Esophagus muscularis mucosa (tissue), 4 donors: ENCODE measurements at places on chromosomes 4 and X. TPM values are rescaled to one million over a fixed set of nuclear protein-coding genes. Genes with fewer than 3 reads are reported as not detected.

The DMP1 gene
- not detected for total RNA-seq

The PPARGC1A gene
- 19.7 TPM for total RNA-seq

The SGMS2 gene
- 293 TPM for total RNA-seq

The EDA gene
- total RNA-seq = 7.3 TPM

The AVPR2 gene
- 1.5 TPM for total RNA-seq

DNA sequence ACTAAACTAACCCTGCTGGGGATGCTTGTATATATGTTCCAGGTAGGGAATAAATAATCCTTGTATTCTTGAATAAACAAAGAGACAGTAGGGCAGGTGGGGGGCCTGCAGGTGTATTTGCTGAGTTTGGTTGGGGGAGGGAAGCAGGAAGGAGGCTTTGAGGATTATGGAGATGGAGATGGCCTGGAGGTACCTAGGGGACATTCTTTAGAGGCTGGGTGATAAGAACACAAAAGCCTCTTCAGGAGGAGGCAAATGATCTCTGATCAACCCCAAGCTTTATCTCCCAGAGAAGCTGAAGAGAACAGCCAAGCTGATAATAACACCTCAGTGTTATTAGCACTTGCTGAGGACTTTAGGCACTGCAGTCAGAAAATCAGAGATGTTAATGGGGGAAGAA is 187.7 kb downstream of the MGST2 start:
- H3K27ac ChIP-seq = no peak overlapping the region
- H3K4me1 ChIP-seq = peaks cover 12% of the 10 kb centered on the region
- H3K27me3 ChIP-seq = no peaks in the 10 kb centered on the region
- no peak for DNase-seq

DNA sequence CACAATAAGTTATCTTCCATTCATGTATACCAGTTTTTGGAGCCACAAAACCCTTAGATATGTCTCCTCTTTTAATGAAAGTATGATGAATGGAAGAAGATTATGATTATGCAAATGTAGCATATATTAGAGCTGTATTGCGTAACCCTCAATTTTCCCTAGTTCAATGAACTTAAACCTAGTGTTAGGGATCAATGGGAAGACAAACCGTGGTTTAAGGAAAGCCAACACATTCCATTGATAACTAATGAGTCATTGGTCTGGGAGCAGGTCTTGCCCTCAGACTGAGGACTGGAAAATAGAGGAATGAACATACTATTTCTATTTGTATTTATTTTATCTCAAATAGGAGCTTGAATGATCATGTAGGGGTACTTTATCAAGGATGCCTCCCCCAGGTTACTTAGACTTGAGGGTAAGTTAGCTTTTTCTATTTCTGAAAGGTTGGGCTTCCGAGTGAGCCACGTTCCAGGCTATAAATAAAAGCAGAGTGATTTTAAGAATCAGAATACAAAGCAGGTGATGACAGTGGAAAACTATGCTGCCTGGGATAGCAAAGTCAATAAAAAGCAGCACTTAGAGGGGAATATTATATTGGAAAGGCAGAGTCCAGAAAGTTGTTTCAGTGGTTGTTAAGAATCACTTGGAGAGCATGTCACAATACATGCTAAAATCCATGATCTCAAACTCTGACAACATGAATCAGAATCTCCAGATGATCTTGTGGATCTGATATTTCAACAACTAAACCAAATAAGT is 356.0 kb downstream of the ADAM29 start:
- no peak overlapping the region for H3K4me3 ChIP-seq
- no peaks in the 10 kb centered on the region for H3K27me3 ChIP-seq
- DNase-seq = no peak

DNA sequence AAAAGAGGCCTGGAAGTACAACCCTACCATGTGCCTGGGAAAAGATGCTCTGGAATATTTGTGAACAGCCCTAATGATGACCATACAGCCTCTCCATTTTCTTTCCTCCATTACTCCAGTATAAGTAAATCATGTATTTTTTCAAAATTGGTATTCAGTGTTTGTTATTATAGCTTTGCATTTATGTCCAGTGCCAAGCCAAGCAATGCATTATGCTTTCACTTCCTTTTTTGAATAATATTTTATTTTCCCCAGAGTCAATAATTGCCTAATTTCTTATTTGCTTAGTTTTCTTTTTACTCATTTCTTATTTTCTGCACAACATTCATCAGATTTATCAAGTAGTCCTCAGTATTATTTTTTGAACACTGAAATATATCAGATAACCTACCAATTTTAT is 49.3 kb upstream of the EOLA2 start:
- no peaks in the 10 kb centered on the region for H3K27me3 ChIP-seq
- H3K27ac ChIP-seq = no peak overlapping the region
- H3K4me1 ChIP-seq = peaks cover 2% of the 10 kb centered on the region
- no peaks in the 10 kb centered on the region for H3K36me3 ChIP-seq

DNA sequence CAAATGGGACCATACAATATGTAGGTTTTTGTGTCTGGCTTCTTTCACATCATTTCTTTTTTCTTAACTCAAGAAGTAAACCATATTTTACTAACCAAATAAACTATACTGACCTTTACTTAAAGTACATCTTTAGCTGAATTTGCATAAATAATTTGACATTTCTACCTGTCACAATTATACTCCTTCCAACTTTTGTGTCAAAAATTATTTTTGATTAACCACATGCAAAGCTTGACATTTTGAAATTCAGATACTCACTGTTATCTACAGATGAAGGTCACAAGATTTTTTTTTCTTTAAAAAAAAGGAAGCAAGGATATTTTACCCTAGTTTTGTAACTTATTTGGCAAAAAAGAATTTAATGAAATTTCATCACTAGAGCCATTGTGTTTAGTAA is 12.0 kb upstream of the RAB9A start:
- H3K27me3 ChIP-seq = no peaks in the 10 kb centered on the region
- no peaks in the 10 kb centered on the region for H3K4me1 ChIP-seq
- H3K36me3 ChIP-seq = no peaks in the 10 kb centered on the region
- DNase-seq = no peak
- no peak overlapping the region for H3K4me3 ChIP-seq
- no peak overlapping the region for H3K27ac ChIP-seq

DNA sequence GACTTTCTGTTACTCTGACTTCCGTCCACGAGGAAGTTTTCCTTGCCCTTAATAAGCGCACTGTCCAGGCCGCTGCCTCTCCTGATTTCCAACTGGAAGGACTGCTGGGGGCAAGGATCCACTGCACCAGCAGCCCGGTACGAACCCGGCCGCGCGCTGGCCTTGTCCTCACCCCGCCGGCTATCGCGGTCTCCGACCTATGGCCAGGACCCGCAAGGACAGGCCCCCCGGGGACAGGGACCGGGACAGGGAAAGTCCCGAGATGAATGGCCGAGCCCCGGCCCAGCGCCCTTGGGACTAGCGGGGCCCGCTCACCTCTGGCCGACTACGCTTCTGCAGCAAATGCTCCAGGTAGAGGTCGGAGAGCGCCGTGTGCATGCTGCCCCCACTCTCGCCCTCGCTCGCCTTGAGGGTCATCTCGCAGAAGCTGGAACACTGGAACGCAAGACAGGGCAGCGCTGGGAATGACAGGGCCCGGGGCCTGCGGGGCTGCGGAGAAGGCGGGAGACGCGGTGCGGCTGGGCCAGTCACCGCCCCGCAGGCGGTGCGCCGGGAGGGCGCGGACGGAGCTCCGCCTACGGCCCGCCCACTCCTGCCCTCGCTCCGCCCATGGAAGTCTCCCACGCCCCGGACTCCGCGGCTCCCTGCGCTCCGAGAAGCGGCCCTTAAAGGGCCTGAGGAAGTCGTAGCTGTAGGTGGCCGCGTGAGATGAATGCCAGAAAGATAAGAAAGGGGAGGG is at the start of gene MPP1:
Gene MPP1 (minus strand): TSS at position 529 of the 739 bp plus-strand sequence. CDS start 112 bp downstream, at position 417.
- H3K27me3 ChIP-seq = no peaks in the 10 kb centered on the region
- no peaks in the 10 kb centered on the region for H3K36me3 ChIP-seq
- peak within 1 kb of the TSS; percentile 70 for H3K4me3 ChIP-seq
- H3K27ac ChIP-seq = peak within 1 kb of the TSS; percentile 84
- peaks cover 29% of the 10 kb centered on the region for H3K4me1 ChIP-seq
- DNase-seq = no peak

GRCh38 chr4:121190389-121190788 is 26.3 kb upstream of the TNIP3 start:
- H3K4me1 ChIP-seq = no peaks in the 10 kb centered on the region
- H3K4me3 ChIP-seq = no peak overlapping the region
- no peaks in the 10 kb centered on the region for H3K27me3 ChIP-seq
- H3K36me3 ChIP-seq = no peaks in the 10 kb centered on the region
- no peak for DNase-seq

- DNase-seq = no peak
- no peaks in the 10 kb centered on the region for H3K27me3 ChIP-seq
- peaks cover 8% of the 10 kb centered on the region for H3K4me1 ChIP-seq
Measured at GRCh38 chr4:149264093-149264733, 551.4 kb downstream of the IQCM start.

- H3K27me3 ChIP-seq = no peaks in the 10 kb centered on the region
- peak overlapping the region; percentile 76 for H3K4me3 ChIP-seq
- H3K27ac ChIP-seq = peak overlapping the region; percentile 97
- H3K36me3 ChIP-seq = peaks cover 29% of the 10 kb centered on the region
- peaks cover 32% of the 10 kb centered on the region for H3K4me1 ChIP-seq
- no peak for DNase-seq
Measured at GRCh38 chrX:154399527-154400368, 1.6 kb downstream of the RPL10 start.

DNA sequence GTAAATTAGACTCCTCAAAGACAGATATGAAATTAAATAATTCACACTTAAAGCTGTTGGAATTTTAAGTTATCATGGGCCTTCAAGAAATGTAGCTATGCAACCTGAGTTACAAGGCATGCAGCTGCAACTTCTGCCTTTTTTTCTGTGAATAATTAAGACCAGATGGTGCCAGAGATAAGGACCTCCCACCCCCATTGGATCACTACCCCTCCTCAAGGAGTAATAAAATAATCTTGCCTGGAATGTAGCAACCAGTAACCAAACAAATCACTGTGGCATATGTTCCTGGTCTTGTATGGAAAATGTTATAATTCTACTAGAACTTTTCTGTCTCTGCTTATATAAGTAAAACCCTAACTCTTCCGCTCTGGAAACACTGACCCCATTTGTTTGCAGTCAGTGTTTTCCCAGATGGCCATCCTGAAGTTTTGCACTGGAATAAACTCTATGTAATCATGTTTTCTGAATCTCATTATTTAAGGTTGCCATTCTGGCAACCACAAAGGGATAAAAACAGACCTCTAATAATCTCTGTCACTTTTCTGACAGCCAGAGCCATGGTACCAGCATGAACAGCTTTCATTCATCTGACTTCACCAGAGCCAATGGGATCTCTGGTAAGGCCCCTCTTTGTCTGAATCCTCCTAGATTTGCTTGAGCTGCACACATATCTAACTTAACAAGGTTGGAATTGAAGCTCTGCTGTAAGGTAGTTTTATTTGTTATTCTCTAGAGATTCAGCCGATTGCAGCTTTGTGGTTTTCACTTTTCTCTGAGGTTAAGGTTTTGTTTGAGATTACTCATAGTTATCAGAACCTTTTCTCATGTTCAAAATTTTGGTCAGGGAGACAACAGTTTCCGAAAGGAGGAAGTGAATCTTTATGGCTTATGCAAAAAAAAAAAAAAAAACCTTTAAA is 274.6 kb downstream of the NAF1 start:
- no peaks in the 10 kb centered on the region for H3K27me3 ChIP-seq
- H3K27ac ChIP-seq = no peak overlapping the region
- no peak overlapping the region for H3K4me3 ChIP-seq
- no peaks in the 10 kb centered on the region for H3K4me1 ChIP-seq

DNA sequence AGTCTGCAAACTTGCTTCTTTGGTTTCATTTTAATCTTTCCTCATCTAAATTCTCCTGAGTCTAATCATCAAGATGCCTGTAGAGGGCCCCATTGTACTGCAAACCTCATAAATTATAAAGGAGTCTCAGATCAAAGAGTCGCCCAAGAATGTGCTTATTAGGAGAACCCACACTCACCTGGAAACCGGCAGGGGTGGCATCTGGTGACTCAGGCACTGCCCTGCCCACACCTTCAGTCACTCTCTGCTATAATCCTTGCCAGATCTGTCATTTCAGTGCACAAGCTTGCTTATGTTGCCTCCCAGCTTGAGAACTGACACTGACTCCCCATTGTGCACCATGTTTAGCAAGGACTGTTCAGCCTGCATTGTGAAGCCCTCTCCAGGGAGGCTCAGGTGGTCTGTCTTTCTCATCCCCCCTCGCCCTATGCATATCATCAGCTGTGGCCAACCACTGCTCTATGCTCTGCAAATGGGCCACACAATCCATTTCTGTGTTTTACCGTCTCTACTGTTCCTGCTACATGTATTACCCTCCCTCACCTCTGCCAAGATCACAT is 12.4 kb downstream of the EPGN start:
- peaks cover 8% of the 10 kb centered on the region for H3K4me1 ChIP-seq
- H3K27me3 ChIP-seq = no peaks in the 10 kb centered on the region
- H3K27ac ChIP-seq = no peak overlapping the region
- H3K4me3 ChIP-seq = no peak overlapping the region
- no peaks in the 10 kb centered on the region for H3K36me3 ChIP-seq
